ENCODE measurements at places on chromosomes 4 and X. TPM values are rescaled to one million over a fixed set of nuclear protein-coding genes. Genes with fewer than 3 reads are reported as not detected.
A peak's percentile ranks its signal among the peaks of the same experiment; 100 is the strongest.

DNA sequence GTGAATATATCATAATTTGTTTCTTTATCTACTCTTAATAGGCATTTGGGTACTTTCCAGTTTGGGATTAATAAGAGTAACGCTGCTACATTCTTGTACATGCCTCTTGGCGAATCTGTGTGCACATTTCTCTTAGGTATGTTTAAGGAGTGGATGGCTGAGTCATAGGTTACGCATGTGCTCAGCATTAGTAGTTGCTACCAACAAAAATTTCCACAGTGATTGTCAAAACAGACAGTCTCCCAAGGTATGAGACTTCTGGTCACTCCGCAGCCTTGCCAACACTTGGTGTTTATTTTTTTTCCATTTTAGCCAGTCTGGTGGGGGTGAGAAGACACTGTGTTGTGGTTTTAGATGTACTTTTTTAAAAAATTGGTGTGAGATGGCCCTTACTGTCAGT, 44.6 kb downstream of the FGFBP1 start:
- no peak overlapping the region for H3K4me3 ChIP-seq
- H3K27ac ChIP-seq, result no peak overlapping the region
- H3K27me3 ChIP-seq, result peaks cover 3% of the 10 kb centered on the region
- no peaks in the 10 kb centered on the region for H3K36me3 ChIP-seq
- no peak for DNase-seq

- H3K36me3 ChIP-seq, result no peaks in the 10 kb centered on the region
- no peak for DNase-seq
- H3K4me1 ChIP-seq, result no peaks in the 10 kb centered on the region
- no peak overlapping the region for H3K27ac ChIP-seq
Observed at GRCh38 chr4:24973404-24973746, 57.4 kb downstream of the LGI2 start.

Gene COQ2
- 10.8 TPM for total RNA-seq

GRCh38 chr4:39045827-39046221, 13.6 kb upstream of the TMEM156 start:
- H3K4me3 ChIP-seq, result peak overlapping the region; percentile 83
- DNase-seq, result no peak
- H3K4me1 ChIP-seq, result peaks cover 29% of the 10 kb centered on the region
- peak overlapping the region; percentile 73 for H3K27ac ChIP-seq
- no peaks in the 10 kb centered on the region for H3K27me3 ChIP-seq
- H3K36me3 ChIP-seq, result no peaks in the 10 kb centered on the region

DNA sequence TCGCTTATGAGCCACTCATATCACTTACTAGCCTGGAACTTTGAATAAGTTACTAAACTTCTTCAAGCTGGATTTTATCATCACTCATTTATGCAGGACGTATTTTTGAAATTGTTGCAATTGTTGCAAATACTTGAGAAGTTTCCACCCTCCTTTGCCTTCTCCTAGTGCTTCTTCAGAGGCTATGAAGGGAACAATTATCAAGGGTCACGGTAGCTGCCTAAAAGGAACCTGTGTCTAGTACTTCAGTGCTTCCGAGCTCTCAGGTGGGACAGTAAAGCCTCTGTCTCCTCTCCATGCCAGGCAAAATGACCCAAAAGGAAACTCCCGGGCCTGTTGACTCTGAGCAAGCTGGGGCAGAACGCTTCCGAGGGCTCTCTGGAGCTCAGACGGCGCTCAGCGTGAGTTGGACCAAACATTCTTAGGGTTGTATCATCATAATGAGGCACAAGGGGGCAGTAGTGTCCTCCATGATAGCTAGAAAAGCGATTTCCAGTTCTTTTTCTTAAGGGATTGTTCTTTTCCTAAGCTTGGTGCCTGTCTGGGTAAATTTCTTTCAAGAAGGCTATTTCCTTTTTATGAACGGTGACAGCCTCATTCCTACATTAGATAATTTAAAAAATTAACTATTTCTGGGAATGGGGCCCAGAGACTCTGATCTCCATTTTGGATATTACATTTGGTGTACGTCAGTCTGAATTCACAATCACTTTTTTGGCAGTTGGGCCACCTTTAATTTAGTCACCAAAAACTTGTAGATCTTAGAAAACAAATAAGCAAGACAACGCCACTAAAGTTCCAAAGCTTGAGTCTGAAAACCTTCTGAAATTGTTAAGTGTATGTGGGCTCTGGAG, 73.1 kb downstream of the PACRGL start:
- no peak overlapping the region for H3K27ac ChIP-seq
- H3K27me3 ChIP-seq, result no peaks in the 10 kb centered on the region
- H3K4me1 ChIP-seq, result peaks cover 6% of the 10 kb centered on the region

DNA sequence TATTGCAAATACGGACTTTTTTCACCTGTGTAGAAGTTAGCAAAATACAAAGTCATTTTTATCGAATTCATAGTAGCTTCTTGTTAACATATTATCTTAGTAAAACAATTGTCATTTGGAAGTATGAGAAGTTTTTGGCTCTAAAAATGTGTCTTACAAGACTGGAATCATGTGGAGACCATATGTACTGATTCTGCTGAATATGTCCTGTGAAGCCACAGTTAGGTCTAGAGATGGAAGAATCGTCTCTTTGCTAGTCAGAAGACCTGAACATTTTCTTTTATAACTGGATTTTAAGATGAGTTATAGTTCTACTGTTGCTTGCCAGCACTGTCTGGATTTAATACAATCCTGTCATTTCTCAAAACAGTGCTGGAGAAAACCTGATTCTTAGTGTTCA, 29.0 kb downstream of the TMEM165 start:
- peaks cover 52% of the 10 kb centered on the region for H3K36me3 ChIP-seq
- no peak overlapping the region for H3K4me3 ChIP-seq
- DNase-seq, result no peak
- H3K4me1 ChIP-seq, result no peaks in the 10 kb centered on the region
- H3K27ac ChIP-seq, result no peak overlapping the region

- no peak overlapping the region for H3K27ac ChIP-seq
- DNase-seq, result no peak
- peak overlapping the region; percentile 3 for H3K4me3 ChIP-seq
- H3K4me1 ChIP-seq, result peaks cover 25% of the 10 kb centered on the region
- no peaks in the 10 kb centered on the region for H3K27me3 ChIP-seq
Observed at GRCh38 chr4:47490550-47490949, 5.5 kb downstream of the ATP10D start.

DNA sequence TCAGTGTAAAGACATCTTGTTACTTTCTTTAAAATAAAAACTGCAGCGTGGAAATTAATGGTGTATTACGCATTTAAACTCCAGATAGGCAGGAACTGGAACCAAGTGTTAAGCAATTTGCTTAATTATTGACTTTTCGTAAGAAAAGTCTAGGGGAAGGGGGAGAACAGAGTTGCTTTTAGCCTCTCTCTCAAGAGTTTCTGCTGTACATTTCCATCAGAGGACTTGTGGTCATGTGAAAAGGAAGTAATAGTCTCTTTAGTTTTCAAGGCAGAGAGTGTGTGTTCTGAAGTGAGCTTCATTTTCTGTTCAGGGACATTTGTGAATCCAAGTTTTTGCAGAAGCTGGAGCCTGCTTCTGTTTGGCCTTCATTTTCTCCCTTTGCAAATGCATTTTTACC, 127.2 kb downstream of the UBE2K start:
- no peak for DNase-seq
- no peak overlapping the region for H3K27ac ChIP-seq
- no peaks in the 10 kb centered on the region for H3K4me1 ChIP-seq
- H3K36me3 ChIP-seq, result no peaks in the 10 kb centered on the region
- H3K27me3 ChIP-seq, result no peaks in the 10 kb centered on the region
- no peak overlapping the region for H3K4me3 ChIP-seq

DNA sequence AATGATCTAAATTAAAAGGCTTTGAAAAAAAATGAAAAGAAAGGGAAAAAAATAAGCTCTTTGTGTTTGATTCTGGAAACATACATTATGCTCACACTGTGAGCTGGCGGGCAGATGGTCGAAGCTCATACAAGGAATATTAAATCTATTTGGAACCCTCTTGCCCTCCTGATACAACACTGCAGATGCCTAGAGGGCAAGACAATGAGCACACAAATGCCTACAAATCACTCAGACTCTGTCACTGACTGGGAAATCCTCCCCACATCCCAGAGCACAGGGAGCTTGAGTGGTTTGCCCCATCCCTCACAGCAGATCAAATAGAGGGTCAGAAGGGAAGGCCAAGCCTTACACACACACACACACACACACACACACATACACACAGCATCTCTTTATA, 320.4 kb downstream of the HNRNPD start:
- H3K36me3 ChIP-seq, result no peaks in the 10 kb centered on the region
- no peak overlapping the region for H3K27ac ChIP-seq
- peaks cover 24% of the 10 kb centered on the region for H3K27me3 ChIP-seq
- DNase-seq, result no peak
- H3K4me1 ChIP-seq, result no peaks in the 10 kb centered on the region
- no peak overlapping the region for H3K4me3 ChIP-seq

DNA sequence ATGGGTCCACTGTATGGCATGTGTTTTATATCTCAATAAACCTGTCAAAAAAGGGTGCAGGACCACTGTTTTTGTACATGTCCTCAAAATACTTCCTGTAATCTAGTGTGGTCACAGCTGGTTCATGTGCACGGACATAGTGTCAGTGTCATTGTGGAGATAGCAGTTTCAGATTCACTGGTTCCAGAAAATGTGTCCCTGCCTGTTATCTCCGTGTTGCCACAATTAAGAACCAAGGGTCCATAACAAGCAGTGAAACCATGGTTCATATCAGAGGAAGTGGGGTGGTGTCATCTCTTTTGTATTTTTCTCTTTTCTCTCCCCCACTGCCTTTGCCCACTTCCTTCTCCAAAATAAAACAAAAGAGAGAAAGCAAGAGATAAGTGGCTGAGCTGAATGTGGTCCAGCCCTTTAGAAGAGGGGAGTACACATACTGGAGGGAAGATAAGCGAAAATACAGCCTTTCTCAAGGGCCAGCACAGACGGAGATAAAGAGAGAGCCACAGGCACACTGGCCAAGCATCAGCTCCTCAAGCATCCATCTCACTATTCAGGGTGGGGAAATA, 51.2 kb downstream of the TBL1X start:
- H3K4me1 ChIP-seq, result peaks cover 39% of the 10 kb centered on the region
- peak overlapping the region; percentile 85 for H3K27ac ChIP-seq
- H3K36me3 ChIP-seq, result peaks cover 4% of the 10 kb centered on the region
- no peaks in the 10 kb centered on the region for H3K27me3 ChIP-seq
- no peak for DNase-seq

- no peak overlapping the region for H3K4me3 ChIP-seq
- H3K36me3 ChIP-seq, result no peaks in the 10 kb centered on the region
- H3K27ac ChIP-seq, result no peak overlapping the region
- no peak for DNase-seq
Observed at GRCh38 chrX:111498538-111499103, 12.8 kb upstream of the SERTM2 start.

- DNase-seq, result no peak
- H3K27me3 ChIP-seq, result no peaks in the 10 kb centered on the region
- H3K4me3 ChIP-seq, result no peak overlapping the region
- H3K27ac ChIP-seq, result no peak overlapping the region
- no peaks in the 10 kb centered on the region for H3K4me1 ChIP-seq
Observed at GRCh38 chr4:143109376-143109775, 75.3 kb upstream of the USP38 start.

GRCh38 chr4:7347981-7348380, 86.7 kb downstream of the PSAPL1 start:
- no peaks in the 10 kb centered on the region for H3K4me1 ChIP-seq
- no peak overlapping the region for H3K27ac ChIP-seq
- H3K27me3 ChIP-seq, result peaks cover 29% of the 10 kb centered on the region
- peaks cover 6% of the 10 kb centered on the region for H3K36me3 ChIP-seq
- DNase-seq, result no peak
- no peak overlapping the region for H3K4me3 ChIP-seq

- H3K4me1 ChIP-seq, result no peaks in the 10 kb centered on the region
- H3K4me3 ChIP-seq, result no peak overlapping the region
- peaks cover 9% of the 10 kb centered on the region for H3K27me3 ChIP-seq
- H3K27ac ChIP-seq, result no peak overlapping the region
- no peak for DNase-seq
Observed at GRCh38 chrX:9846631-9847030, 60.4 kb downstream of the SHROOM2 start.

GRCh38 chr4:498328-498904, 540 bp downstream of the ZNF721 start:
- no peaks in the 10 kb centered on the region for H3K27me3 ChIP-seq
- H3K36me3 ChIP-seq, result peaks cover 49% of the 10 kb centered on the region
- peaks cover 35% of the 10 kb centered on the region for H3K4me1 ChIP-seq
- H3K4me3 ChIP-seq, result peak overlapping the region; percentile 97
- H3K27ac ChIP-seq, result peak overlapping the region; percentile 97

DNA sequence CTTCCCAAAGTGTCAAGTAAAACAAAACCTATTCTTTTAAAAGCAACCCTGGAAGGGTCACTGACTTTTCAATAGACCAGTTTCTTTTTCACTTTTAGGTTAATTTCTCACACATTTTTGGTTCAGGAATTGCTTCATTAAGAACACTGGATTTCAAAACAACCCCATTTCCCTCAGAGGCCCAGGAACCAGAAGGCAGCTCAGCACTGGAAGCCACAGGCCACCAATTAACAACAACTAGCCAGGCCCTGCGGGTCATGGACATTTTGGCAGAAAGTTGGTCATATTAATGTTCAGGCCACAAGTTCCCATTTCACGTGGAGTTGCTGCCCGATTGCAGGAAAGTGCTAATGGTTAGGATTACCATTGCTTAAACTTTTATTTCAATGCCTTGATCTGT, 39.8 kb downstream of the HAND2 start:
- DNase-seq, result no peak
- no peak overlapping the region for H3K4me3 ChIP-seq
- no peaks in the 10 kb centered on the region for H3K36me3 ChIP-seq
- H3K4me1 ChIP-seq, result peaks cover 6% of the 10 kb centered on the region
- peaks cover 18% of the 10 kb centered on the region for H3K27me3 ChIP-seq

- no peaks in the 10 kb centered on the region for H3K36me3 ChIP-seq
- no peaks in the 10 kb centered on the region for H3K27me3 ChIP-seq
- DNase-seq, result no peak
Observed at GRCh38 chrX:107713543-107714205, 61.9 kb downstream of the TSC22D3 start.

Gene NAP1L3
- 0.64 TPM for total RNA-seq

- no peak overlapping the region for H3K4me3 ChIP-seq
- H3K36me3 ChIP-seq, result no peaks in the 10 kb centered on the region
- DNase-seq, result no peak
- no peaks in the 10 kb centered on the region for H3K4me1 ChIP-seq
Observed at GRCh38 chr4:111018216-111018615, 395.3 kb upstream of the PITX2 start.

Gene PWWP3B
- total RNA-seq, result not detected

GRCh38 chrX:153438532-153438931, 7.3 kb downstream of the TREX2 start:
- DNase-seq, result no peak
- H3K36me3 ChIP-seq, result no peaks in the 10 kb centered on the region
- no peaks in the 10 kb centered on the region for H3K4me1 ChIP-seq
- no peak overlapping the region for H3K27ac ChIP-seq
- peaks cover 6% of the 10 kb centered on the region for H3K27me3 ChIP-seq

- H3K36me3 ChIP-seq, result peaks cover 15% of the 10 kb centered on the region
- H3K4me3 ChIP-seq, result no peak overlapping the region
- H3K27ac ChIP-seq, result no peak overlapping the region
Observed at GRCh38 chr4:173537613-173538147, 7.7 kb upstream of the HAND2 start.

- H3K36me3 ChIP-seq, result no peaks in the 10 kb centered on the region
- no peak overlapping the region for H3K4me3 ChIP-seq
- no peak overlapping the region for H3K27ac ChIP-seq
- DNase-seq, result no peak
Observed at GRCh38 chr4:7812231-7812857, 127.3 kb downstream of the AFAP1 start.

GRCh38 chr4:8047837-8048678, 108.4 kb upstream of the AFAP1 start:
- H3K27me3 ChIP-seq, result peaks cover 21% of the 10 kb centered on the region
- no peaks in the 10 kb centered on the region for H3K4me1 ChIP-seq
- no peak for DNase-seq
- H3K27ac ChIP-seq, result no peak overlapping the region
- no peak overlapping the region for H3K4me3 ChIP-seq

Gene OPRPN
- not detected for total RNA-seq

Data from natural killer cell treated with Interleukin-12 subunit alpha and Interleukin-12 subunit beta and Interleukin-15 and Interleukin-18, amount 100 ng/mL, for 72 hours (primary cell).